ENCODE measurements at places on chromosomes 13 and 19.

GRCh38 chr13:39257642-39258041 lies 219.4 kb downstream of the NHLRC3 start:
- no peak for DNase-seq

DNA sequence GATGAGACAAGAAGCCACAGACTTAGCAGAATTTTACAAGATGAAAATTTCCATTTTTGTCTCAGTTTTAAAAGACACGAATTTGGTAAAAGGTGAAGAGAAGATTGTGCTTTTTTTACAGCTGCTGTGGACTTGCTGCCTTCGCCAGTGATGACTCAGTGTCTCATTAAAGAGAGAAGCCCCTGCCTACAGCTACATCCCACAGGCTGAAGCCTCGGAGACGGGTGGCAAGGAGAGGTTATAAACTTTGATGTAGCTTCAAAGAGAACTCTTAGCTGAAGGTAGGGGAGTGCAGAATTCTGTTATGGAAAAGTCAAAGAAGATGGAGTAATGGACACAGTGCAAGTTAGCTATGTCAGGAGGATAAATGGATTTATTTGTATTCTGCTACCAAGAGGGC lies 683.4 kb upstream of the ARGLU1 start:
- no peak for DNase-seq

- no peak for DNase-seq
These were observed 11.1 kb upstream of the GTF2F2 start for GRCh38 chr13:45109102-45109720.

- peak; percentile 7 for DNase-seq
These were observed 1.9 kb downstream of the CDK8 start for GRCh38 chr13:26255691-26256277.

GRCh38 chr19:49331616-49332055 lies 3.6 kb upstream of the CD37 start:
- no peak for DNase-seq

DNA sequence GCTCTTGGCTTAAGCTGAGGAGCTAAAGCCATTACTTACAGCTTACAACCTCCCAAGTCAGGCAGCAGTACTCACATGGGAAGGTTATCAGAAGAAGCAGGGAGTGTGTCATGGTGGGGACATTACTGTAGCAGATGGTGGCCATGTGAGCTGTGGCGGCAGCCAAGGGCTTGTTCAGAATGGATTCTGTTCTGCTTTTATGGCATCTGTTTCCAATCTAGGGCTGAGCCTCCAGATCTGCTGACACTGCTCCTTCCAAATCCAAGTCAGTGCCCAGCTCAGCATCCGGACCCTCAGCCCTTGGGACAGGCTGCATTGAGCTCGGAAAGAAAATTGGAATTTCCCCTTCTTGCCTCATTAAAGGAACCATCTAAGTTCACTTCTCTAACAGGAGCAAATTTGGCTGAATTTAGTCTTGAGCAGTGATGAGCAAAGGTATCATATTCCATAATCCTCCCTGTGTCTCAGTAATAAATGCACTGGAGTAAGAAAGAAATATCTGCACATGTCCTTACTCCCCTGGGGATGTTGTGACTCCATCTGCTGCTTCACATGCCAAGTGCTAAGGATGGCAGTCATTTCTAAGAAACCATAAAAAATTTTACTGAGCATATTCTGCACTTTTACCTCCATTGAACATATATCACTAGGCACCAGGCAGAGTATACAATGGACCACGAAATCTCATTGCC lies 73.9 kb downstream of the KCTD12 start:
- no peak for DNase-seq

DNA sequence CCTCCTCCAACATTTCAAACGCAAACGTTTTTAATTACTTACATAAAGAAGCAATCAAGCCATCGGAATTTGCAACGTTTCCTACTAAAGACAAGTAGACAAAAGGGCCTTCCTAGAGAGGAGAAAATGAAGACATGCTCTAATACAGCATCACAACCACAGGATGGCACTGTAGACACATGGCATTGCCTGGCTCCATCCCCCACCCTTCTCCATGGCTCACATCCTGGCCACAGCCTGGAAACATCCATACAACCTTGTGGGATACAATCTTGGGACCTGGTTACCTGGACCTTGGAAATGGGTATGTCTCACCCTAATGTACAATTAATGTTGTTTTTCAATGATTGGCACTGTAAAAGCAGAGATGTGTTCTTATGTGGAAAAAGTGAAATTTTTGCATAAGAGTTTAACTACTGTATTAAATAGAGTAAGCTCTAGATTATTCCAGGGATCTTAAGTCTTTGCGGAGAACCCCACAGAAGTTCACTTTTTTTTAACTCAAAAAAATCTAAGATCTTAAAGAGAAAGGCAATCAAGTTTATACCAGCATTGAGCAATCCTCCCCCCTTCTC lies 21.5 kb downstream of the EBPL start:
- no peak for DNase-seq

DNA sequence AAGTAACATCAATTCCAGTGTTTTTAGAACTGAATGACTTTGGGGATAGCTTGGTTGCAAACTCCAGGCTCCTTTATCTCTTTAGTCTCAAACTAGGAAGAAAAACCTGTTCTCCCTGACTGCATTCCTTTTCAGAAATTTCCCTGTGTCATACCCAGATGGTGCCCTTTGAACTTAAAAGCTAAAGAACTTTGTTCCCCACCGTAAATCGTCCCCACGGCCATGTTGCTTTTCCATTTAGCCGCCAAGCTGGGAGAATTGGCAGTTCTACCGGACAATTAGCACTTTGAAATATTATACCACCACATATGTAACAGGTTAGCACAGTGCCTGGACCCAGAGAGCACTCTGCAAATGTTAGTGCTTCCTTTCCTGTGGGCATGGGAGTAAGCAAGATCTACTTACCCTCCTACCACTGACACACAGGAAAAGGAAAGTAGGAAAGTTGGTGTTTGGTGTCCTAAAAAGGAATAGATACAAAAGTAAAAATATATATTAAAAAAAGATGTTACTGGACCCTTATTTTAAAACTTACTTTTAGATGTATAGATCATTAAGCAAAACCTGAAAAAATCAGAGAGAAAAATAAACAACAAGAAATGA lies 191.9 kb upstream of the MIR17HG start:
- DNase-seq: no peak

GRCh38 chr19:43640424-43640757 lies 741 bp upstream of the CADM4 start:
- no peak for DNase-seq

GRCh38 chr13:29162638-29163235 lies 342.6 kb downstream of the MTUS2 start:
- no peak for DNase-seq

DNA sequence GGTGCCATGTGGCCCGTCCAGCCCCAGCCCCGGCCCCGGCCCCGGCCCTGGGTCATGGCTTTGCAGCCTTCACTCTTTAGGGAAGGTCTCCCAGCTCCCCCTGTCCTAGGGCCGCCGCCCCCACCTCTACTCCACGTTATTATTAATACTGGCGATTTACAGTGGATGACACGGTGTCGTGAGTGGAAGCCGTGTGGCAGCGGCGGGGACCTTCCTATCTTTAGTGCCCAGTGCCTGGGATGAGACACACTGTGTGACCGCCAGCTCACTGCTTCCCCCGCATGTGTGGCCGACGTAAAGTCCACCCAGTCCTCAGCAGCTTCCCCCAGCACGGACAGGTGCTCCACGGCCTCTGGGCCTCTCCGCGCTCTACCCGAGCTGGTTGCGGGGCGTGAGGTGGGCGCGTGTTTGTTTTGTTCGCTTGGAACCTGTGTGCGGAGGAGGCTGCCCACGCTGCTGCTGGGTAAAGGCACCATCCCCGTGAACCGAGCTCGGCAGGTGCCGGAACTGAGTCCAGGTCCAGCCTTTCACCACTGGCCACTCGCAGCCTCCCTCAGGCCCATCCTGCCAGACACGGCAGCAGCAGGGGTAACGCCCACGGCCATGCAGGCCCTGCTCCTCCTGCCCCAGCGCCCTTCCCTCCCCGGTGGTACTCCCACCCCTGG lies 70.9 kb upstream of the MCF2L start:
- no peak for DNase-seq

GRCh38 chr13:98493042-98493712 lies 83.7 kb downstream of the STK24 start:
- no peak for DNase-seq
